ENCODE measurements at places on chromosomes 7 and 10.

DNA sequence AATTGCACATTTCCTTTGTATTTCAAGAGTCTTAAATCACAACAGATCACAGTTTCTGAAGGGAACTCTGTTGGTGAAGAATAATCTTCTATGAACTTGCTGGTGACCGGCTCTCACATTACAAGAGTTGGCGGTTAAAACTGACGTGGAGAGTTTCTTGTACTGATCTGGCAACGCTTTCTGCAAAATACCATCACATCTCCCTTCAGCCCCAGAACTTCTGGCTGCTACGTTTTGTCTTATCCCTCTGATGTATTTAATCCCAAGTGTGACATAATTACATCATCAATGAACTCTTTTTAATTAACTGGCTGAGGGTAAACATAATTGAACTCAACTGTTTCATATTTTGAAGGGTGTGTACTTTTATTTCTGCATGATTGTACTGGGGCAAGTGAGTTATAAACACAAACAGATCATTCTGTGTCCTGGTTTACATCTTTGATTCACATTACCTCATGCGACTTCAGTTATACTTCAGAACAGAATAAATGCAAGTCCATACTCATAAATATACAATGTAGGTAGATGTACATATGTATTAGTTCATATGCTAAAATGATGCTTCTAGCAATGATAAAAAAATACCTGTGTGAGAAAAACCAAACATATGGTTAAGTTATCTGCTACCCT, 105.1 kb upstream of the NPVF start:
- no peak for DNase-seq

DNA sequence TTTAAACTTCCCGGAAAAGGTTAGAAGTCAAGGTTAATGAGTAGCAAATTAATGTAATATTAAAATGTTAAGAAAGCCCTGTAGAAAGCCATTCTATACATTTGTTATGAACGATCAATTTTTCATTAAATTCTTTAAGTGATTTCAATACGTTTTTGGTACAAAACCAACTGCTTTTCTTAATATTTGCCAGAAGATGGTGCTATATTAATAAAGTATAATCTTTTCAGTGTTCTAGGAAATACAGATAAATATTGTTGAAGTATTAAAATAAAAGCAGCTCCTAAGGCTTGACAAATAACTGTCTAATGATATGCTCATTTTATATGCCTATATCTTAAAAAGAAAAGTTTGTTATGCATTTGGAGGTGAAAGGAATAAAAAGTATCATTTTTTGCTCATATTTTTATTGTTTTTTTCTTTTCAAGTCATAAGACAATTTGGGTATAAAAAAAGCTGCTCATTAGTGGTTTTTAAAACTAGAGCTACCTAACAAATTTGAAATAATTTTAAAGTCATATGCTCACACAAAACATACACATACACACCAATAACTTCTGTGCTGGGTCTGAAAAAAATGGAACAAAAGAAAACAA, 130.3 kb upstream of the POT1 start:
- DNase-seq, result no peak

DNA sequence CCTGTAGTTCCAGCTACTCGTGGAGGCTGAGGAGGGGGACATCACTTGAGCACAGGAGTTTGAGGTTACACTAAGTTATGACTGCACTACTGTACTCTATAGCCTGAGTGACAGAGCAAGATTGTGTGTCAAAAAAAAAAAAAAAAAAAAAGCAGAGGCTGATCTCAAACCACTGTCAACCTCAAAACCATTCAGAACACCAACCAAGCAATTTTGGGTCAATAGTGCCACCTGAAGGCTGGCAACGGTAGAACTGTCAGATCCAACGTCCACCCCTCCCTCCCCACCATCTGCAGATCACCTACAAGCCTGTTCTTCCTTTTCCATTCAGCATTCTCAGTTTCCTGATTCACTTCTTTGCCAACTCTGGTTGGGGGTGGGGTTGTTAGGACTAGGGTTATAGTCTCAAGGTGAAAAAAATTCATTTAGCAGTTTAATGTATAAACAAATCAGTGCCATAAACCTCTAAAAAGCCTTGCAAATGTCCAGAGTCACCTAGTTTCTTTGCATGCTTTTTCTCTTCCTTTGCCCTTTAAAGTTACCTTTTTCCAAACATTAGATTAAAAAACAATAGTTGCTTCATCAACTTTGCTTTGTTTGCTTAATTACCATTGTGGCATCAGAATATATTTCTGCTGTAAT, 2.6 kb downstream of the MRPS33 start:
- peak; percentile 88 for DNase-seq

DNA sequence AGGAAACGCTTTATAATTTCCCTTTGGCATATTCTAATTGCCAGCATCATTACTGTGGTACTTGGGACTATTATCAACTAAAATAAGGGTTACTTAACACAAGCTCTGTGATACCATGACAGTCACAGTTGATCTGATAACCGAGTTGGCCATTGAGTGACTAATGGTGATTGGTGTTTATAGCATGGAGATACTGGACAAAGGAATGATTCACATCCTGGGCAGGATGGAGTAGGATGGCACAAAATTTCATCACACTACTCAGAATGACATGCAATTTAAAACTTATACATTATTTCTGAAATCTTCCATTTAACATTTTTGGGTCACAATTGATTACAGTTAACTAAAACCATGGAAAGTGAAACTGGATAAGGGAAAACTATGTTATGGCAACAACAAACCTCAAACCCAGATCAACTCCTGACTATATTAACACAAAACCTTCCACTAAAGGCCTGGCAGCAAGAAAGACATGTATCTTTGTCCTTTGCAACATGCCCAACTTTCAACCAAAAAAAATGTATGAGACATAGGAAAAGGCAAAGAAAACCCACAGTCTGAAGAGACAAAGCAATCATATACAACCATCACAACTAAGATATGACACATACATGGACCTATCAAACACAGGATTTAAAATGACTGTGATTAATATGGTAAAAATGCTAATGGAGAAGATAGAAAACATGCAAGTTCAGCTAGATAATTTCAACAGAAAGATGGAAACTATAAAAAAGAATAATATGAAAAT, 208.5 kb upstream of the NRP1 start:
- DNase-seq, result no peak

- no peak for DNase-seq
These were observed 15.4 kb upstream of the MYL7 start for GRCh38 chr7:44156453-44157010.

GRCh38 chr10:71638822-71639719, 80.5 kb downstream of the C10orf105 start:
- DNase-seq, result no peak

DNA sequence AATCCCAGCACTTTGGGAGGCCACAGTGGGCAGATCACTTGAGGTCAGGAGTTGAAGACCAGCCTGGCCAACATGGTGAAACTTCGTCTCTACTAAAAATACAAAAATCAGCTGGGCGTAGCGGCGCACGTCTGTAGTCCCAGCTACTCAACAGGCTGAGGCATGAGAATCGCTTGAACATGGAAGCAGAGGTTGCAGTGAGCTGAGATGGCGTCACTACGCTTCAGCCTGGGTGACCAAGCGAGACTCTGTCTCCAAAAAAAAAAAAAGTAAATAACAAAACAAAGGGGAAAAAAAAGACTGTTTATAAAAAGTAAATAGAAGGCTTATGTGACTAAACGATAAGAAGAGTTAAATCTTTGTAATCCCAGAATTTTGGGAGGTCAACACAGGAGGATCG, 15.0 kb upstream of the DNMBP start:
- no peak for DNase-seq

DNA sequence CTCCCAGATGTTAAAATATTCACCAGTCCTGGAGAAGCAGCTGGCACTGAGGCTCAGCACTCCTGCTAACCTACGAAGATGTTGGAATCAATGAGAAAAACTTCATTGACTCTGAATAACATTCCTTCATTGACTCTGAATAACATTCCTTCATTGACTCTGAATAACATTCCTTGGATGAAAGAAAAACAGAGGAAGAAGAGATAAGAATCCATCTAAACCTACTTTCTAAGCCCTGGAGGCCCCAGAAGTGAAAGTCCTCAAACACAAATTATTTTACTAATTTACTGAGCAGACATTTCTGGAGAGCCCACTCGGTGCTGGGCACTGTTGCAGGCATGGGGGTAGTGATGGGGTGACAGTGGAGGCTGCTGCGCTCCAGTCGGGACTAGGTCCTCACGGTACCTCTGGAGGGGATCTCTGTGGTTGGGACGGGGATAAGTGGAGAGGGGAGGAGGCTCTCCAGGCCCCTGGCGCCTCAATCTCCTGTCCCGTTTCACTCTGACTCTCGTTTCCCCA, 254.1 kb downstream of the WDR37 start:
- DNase-seq, result no peak

- DNase-seq, result no peak
These were observed 80.3 kb downstream of the KLF6 start for GRCh38 chr10:3704565-3705325.

DNA sequence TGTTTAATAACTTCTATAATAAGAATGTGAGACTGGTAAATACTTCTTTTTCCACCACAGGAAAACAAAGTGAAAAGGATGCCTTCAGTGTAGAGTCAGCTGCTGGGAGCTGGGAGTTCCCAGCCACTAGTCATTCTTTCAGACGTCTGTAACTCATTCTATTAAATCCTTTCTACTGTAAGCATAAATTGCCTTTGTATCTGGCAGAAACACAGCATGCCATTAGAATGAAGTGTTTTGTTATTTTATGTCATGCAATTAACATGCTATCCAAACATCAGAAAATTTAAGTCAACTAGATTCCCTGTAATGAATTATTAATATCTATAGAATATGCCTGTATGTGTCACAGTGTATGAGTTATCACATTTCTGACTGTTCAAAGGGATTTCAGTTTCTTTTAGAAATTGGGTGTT, 14.3 kb downstream of the BPGM start:
- DNase-seq, result no peak

GRCh38 chr10:6592080-6592479, 12.0 kb upstream of the PRKCQ start:
- DNase-seq, result peak; percentile 47

- no peak for DNase-seq
These were observed 250.9 kb downstream of the KIF20B start for GRCh38 chr10:89952325-89952724.

DNA sequence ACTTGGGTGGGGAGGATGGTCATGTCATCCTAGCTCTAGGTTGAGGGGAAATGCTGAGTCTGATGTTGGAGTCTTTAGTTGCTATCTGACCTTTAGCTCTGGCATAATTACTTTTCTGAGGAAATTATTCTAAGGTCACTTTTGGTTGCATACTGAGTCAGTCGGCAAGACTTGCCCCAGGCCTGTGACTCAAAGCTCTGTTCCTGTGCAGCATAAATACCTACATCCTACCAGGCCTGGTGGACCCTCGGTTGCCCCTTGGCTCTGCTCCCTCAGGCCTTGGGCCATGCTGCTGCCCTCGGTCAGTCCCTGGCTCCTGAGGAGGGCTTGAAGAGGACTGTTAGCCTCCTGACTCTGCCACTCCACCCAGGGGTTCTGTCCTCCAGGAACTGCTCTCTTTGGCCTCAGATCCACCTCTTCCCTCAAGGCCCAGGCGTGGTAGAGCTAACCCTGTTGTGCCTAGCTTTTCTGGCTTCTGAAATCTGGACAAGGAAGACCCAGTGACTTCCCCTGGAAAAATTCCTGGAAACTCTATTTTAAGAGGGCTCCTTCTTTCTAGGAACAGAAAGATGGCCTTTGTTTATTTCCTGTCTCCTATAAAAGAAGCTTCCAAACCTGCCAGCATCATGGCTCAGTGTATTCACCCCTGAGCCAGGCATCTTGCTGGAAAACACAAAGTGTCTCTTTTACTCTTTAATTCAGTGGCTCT, 71.2 kb downstream of the TMEM178B start:
- no peak for DNase-seq

- no peak for DNase-seq
These were observed 7.8 kb upstream of the ADCY1 start for GRCh38 chr7:45566386-45566785.

DNA sequence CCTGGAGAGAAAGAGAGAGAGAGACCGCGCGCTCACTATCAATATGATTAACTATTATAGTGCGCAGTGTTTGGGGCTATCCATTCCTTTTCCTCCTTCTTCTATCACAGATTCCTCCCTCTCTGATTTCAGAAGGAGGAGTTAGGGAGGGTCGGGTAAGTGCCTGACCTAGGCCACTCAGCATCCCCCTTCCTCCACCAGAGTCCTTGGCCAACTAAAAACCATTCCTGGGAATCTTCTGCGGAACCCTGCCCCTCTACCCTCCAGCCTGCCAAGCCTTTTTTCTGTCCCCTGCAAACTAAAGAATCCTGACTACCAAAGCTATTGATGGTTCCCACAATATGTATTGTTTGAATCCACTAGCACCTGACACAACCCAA, 256.2 kb upstream of the NFE2L3 start:
- DNase-seq, result no peak

- no peak for DNase-seq
These were observed 35.3 kb upstream of the EGR2 start for GRCh38 chr10:62851442-62851841.

DNA sequence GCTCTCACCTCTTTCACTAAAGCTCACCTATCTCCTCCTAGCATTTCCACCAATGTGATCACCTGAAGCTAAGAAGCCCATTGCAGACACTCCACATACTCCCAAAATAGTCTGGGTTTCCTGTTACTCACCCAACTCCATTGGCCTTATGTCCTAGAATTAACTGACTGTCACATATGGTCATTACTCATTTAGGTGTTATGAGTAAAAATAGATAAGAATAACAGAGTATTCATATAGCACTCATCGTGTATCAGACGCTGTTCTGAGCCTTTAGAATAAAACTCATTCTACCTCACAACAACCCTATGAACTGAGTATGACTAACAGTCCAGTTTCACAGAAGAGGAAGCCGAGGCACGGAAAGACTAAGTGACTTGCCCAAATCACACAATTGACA, 174.2 kb upstream of the NPVF start:
- no peak for DNase-seq

- DNase-seq, result no peak
These were observed 7.9 kb downstream of the HSPB1 start for GRCh38 chr7:76310102-76310957.

DNA sequence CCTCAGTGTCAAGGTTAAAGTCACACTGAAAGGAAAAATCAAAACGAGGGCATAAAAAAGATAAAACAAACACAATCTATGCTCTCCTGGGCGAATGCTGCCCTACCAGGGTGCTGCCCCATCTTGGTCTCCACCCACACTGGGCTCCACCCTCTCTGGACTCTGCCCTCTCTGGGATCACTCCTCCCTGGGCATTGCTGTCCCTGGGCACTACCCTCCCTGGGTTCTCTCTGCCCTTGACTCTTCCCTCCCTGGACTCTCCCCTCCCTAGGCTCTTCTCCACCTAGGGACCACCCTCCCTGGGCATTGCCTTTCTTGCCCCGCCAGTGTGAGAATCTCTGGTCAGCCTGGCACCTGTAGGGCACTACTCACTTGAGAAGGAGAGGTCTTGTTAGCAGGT, 8.6 kb downstream of the GDF2 start:
- DNase-seq, result no peak

GRCh38 chr7:126702242-126703016, 550.3 kb downstream of the GRM8 start:
- no peak for DNase-seq
